ENCODE measurements at places on chromosomes 5 and 9.

DNA sequence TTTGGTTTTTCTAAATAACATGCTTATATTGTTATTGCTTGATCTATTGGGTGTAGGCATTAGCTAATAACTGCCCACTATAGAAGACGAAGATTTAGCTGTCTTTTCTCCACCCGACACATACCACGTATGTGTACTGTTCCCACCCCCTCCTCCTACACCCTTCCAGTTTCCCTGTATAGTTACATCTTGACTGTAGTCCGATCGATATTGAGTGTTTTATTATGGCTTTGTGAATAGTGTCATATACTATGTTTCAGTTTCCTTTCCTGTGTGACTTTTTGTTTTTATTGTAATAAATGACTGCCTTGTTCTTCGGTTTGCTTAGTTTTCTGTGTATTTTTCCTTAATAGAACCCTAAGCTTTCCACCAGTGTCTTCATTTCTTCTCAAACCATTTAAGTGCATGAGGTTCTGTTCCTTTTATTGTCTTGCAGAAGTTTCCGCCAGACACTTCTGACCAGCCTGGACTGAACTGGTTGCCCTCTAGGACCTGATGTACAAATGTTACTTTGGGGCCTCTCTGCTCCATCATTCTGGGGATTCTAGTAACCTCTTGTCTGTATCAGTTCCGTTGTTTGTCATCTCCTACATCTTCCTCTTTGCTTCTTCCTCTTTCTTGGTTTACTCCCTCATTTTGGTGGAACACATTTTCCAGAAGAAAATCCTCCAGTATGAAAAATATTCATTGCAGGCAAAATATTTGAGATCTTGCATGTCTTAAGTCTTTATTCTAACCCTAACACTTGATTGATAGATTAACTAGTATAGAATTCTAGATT, 61.8 kb downstream of the PRKACG start:
- no peak for DNase-seq

- no peak for DNase-seq
Observed at GRCh38 chr9:134358662-134359319, 32.5 kb downstream of the RXRA start.

- DNase-seq: no peak
Observed at GRCh38 chr9:16705111-16705604, 165.3 kb downstream of the BNC2 start.

DNA sequence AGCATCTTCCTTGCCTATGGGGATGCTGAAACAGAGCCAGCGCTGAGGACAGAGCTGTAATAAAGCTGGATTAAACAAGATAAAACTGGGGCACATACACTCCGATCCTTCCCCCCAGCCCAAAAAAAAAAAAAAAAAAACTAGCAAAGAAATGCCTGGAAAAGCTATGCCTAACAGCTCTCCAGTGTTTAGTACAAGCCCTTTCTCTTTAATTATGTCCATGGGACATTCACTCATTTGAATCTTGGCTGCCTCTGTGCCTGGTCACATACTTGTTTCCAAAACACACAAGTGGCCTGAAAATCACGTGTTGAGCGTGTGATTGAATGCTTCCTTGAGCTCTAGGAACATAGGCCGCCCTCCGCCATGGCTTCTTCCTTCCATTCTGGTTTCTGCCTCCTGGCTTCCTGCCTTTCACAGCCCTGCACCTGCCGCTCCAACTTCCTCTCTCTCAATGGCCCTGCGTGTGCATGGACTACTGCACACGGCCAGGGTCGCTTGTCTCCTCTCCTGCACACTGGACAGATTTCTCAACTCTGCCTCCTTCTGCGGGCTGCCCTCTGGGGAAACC, 111.0 kb upstream of the RETREG1 start:
- DNase-seq: no peak

- DNase-seq: no peak
Observed at GRCh38 chr9:13281356-13282016, 2.0 kb upstream of the MPDZ start.

- no peak for DNase-seq
Observed at GRCh38 chr5:9428272-9428671, 117.6 kb downstream of the SEMA5A start.

DNA sequence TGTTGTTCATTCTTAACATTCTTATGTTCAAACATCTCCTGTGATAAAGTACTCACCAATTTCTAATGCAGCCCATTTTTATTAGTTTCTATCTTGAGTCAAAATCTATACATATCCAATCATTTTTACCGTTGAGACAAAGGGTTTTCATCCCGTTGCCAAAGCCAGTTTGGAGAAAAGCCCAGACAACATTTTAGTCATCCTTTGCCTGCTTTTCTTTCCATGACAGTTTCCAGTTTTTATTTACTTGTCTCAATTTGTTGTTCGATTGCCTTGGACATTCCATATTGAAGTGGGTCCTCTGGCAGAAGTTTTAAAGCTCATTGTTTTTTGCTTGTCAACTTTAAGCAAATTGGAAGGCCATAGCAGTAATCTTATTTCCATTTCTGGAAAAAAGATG, 123.9 kb downstream of the RAB3C start:
- no peak for DNase-seq

DNA sequence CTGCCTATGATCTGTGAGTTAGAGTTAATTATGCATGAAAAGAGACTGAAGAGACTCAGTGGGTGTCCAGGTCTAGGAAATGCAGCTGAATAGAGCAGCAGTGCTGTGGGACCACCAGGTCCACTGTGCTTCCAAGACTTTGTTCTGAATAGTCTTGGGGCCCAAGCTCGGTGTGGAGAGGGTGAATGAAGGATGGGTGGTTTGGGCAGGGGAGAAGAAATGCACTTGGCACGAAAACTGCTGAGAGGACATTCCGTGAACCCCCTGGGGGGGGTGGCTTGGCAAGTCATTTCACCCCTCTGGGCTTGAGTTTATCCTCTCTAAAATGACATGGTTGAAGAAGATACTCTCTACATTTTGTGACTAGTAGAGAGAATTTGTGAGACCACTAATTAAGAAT, 36.0 kb upstream of the GOLPH3 start:
- no peak for DNase-seq

DNA sequence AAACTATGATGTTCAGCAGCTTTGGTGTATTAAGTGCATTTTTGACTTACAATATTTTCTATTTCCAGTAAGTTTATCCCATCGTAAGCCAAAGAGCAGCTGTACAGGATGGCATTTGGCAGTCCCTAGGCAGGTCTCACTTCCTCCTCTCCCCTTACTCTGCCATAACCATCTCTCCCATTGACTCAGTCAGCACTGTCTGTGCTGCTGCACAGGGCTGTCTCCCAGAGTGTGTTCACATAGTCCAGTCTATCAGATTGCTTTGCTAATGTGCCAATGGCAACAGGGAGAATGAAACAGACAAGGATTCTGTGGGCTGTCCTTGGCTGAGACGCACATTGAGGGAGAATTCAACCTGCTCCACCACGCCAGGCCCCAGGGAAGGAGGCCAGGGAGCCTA, 47.0 kb upstream of the CAST start:
- DNase-seq: no peak

DNA sequence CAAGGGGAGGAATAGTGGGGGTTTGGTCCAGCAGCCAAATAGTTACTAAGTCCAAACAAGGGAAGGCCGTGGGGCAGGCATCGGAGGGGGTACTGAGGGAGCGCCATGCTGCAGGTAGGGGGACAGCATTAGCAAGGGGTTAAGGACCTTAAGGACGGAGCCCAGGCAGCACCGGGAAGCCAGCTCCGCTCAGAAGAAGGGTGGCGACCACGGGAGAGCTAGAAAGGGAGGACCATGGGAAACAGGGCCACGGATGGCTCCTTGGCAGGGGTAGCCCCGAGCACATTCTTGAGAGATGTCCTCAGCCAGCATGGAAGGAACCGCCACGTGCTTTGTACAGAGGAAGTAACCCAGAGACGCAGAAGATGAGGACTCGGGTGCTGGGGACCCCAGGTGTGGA, 76.2 kb upstream of the STXBP1 start:
- DNase-seq: no peak

DNA sequence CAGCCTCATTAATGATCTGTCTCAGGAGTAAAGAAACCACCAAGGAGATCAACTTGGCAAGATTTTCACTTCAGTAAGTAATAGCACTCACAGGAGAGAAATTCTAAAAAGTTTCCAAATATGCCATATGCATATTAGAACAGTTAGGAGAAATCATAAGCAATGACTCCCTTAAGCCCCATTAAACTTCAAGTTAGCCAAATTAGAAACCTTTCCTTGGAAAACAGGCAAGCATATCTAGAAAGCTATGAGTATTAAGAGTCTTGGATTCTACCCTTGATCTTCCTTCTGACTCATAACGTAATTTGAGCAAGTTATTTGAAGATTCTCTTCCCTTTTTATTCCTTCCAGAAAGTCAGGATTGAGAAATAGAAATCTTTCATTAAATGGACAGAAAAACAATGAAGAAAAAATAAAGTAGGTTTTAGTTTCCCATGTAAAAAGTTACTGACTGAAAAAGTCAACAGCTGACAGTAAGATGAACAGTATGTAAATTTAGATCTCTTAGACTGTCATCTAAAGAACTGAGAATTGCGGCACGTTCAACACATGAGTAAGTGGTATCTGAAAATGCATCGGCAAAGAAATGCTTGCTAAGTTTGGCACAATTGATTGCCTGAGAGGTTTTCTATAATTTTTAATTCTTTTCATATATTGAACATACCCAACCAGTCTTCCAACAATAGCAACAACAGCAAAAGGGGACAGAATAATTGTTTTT, 565.7 kb upstream of the FTMT start:
- DNase-seq: no peak

- no peak for DNase-seq
Observed at GRCh38 chr9:126228781-126229444, 97.7 kb upstream of the MVB12B start.

DNA sequence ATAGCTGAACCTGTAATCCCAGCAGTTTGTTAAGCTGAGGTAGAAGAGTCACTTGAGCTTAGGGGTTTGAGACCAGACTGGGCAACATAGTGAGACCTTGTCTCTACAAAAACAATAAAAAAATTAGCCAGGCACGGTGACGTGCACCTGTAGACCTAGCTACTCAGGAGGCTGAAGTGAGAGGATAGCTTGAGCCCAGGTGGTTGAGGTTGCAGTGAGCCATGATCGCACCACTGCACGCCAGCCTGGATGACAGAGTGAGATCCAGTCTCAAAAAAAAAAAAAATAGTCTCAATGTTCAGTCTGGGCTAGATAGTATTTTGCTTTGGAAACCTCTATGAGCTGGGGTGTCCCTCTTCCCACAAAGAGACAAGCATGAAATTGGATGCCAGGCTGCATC, 51.9 kb upstream of the IQGAP2 start:
- no peak for DNase-seq

DNA sequence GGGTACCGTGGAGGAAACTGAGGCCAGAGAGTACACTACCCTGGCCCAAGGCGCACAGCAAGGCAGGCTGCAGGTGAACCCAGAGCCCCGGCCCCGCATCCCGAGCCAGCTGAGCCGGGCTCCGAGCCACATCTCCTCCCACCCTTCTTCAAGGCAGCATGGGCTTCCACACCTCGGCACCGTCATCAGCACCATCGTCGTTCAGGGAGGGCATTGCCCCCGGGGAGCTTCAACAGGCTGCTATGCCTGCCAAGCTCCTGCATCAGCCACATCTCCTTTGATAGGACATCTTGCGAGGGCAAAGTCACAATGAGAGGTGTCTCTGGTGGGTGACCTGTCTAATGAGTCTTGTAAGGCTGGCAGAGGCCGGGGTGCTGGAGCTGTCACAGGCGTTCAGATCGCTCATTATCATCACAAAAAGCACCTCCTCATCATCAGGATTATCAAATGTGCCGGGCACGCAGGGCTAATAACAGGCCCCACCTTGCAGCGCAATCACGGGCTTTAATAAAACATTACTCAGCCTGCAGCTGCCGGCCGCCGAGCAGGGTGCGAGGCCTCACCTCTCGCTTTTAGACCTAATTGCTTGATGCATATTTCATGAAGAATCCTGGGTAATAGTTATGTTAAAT, 20.0 kb upstream of the SLC25A51 start:
- DNase-seq: no peak

DNA sequence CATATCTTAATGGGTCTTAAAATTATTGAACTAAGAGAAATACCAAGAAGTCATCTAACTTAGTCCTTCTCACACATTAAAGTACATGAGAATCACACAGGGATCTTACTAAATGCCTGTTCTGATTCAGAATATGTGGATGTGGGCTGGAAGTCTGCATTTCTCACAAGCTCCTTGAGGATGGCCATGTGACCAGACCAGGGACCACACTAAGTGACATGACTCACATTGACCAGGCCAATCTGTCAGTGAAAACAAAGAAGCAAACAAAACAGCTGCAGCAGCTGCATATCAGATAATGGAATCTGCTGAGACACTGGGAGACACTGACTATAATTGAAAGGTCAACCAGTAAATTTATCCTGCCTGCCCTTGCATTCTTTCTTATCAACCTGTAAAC, 110.5 kb downstream of the ADAMTS12 start:
- DNase-seq: no peak

- DNase-seq: no peak
Observed at GRCh38 chr5:59769041-59769360, 124.5 kb downstream of the PDE4D start.

DNA sequence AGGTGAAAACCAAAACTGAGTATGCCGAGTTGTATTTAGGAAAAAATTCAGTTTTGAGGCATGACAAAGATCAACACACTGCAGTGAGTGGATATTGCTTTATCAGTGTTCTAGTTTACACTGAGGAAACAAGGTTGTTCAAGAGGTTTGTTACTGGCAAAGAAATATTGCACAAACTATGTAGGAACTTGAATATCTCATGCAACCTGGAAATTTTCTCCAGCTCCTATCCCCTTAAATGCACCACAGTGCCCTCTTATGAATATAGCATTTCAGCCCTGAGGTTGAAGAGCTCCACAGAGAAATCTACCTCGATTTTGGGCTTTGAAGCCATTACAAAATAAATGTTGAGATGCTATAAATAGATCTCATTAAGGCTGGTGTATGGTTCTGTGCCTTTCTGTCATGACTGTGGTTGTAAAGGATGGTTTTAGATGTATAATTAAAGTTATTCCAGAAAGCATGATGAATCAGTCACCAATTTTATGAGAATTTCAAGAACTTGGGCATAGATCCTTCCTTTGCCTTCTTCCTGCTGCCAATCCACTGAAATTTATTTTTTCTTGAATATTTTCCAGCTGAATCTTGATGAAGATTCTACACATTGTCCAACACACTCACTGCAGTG, 159.3 kb downstream of the SPATA31D1 start:
- no peak for DNase-seq

DNA sequence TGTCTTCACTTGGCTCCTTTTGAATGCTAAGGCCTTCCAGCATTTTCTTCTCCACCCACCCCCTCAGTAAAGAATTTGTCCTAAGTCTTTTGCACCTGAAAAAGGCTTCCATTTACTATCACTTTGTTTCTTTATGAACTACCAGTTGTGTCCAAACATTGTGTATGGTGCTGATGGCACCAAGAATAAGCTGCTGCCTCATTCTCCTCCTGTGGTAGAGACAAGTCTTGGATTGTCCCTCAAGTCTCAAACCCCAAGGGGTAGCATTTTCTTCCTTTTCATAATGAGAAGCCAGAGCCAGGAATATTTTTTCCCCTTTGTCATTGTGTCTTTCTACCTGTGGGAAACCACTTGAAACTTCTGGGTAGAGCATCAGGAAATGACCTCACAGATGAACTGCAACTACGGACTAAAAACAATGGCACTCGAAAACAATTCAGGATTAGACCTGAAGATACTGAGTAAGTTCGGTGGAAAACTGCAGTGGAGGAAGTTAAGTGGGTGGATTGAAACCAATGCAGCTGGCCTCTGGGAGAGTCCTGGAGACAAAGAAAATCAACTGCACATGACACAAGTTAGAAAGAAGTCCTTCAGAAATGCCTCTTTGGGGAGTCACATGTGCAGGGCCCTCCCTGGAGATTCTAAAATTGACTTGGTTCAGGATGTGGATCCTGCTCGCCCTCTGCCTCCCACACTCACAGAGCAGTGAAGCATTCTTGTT, 80.5 kb downstream of the SH3RF2 start:
- no peak for DNase-seq

Data from esophagus squamous epithelium (tissue), 5 donors.